Stimulated activated CD4-positive, alpha-beta T cell treated with anti-CD3 and anti-CD28 coated beads, Interleukin-15, amount 100 ng/mL, for 24 hours (primary cell): ENCODE measurements at places on chromosomes 5 and 9.
A peak's percentile ranks its signal among the peaks of the same experiment; 100 is the strongest.

DNA sequence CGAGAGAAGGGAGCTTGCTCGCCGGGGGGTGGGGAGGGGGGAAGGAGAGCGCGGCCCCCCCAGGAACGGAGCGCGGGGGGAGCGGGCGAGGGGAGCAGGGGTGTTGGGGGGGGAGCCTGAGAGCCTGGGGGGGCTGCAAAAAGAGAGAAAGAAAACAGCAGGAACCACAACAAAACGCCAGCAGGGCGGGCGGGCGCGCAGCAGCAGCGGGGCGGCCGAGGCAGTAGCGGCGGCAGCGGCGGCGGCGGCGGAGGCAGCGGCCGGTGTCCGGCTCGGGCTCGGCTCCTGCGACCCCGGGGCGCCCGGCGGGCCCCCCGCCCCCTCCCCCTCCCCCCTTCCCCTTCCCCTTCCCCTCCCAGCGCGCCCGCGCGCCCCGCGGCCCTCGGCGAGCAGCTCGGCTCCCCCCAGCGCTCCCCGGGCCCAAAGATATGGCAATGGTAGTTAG lies 1.6 kb downstream of the NR2F1 start:
- no peak for DNase-seq

GRCh38 chr5:54309691-54310432 lies 511 bp downstream of the ARL15 start:
- DNase-seq, result peak; percentile 41

GRCh38 chr5:103646698-103647614 lies 84.4 kb upstream of the NUDT12 start:
- no peak for DNase-seq

DNA sequence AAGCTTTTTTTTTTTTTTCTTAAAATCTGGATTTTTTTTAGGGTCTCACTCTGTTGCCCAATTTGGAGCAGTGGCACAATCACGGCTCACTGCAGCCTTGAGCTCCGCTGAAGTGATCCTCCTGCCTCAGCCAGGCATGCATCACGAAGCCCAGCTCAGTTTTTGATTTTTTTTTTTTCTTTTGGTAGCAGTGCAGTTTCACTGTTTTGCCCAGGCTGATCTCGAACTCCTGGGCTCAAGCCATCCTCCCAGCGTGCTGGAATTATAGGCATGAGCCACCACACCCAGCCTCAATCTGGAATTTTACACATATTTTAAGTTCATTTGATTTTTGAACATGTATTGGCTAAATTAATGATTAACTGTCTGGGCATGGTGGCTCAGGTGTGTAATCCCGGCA lies 36.3 kb downstream of the TRIO start:
- DNase-seq, result no peak

DNA sequence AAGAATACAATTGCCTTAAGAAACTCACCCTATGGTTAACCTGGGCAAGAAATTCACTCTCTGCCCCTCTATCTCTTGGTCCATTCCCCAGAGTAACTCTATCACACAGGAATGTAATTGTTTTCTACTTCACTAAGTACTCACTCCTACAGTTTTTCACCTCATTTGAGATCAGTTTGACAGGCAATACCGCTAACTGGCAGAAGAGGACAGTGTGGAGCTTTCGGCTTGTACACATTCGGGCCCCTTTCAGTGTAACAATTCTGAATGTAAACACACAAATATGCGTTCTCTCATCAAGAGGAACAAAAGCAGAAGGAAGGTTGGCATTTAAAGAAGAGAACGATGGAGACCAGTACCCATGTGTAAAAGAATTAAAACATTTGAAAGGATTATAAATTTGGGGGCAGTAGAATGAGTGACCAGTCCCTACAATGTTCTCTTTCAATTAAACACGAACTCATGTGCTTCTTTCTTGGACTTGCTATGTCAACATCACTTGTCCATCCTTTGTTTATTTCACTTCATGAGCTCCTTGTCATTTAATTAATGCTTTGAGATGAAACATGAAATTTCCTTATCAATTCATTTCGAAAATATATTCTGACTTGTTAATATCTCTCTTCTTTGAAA lies 188.5 kb upstream of the GRAMD2B start:
- DNase-seq, result no peak

- no peak for DNase-seq
Measured at GRCh38 chr9:85944672-85945071, 3.7 kb downstream of the NAA35 start.

- DNase-seq, result no peak
Measured at GRCh38 chr5:10315201-10315600, 7.5 kb upstream of the CMBL start.

GRCh38 chr5:157370967-157371366 lies 89.0 kb upstream of the NIPAL4 start:
- DNase-seq, result no peak

- peak; percentile 80 for DNase-seq
Measured at GRCh38 chr5:151651997-151652645, 34.6 kb downstream of the SPARC start.

DNA sequence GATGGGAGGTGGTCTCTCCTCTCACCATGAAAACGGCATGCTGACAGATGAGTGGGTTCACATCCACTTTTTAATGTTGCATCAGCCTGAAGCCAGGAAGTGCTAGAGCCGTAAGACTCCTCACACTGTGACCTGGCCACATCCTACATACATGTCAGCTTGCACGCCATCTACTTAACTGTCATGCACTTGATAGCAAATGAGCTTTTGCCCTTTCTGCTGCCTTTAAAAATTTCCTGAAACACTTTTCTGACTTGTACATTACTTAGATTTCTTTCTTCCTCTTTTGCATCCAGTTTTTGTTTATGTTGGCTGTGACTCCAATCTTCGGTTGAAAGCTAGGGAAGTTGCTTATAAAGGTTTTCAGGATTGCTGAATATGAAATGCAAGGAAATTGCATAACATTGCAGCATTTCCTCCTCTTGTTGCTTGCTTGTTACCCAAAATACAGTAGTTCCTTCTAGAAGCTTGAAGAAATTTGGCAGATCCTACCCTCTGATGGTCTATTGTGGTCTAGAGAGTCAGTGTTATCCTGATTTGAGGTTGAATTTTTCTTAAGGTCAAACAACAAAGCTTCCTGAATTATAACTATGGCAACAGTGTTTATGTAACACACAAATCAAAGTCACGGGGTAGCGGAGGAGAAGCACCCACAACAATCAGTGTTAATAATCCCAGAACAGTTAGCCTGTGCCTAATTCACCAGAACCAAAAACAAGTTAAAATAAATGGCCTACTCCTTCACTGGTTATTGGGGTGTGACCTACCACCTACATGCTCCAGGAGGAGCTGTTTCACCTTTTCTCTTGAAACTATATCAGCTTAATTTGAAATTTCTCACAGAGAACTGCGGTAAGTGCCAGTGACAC lies 232.5 kb downstream of the ARHGAP26 start:
- DNase-seq, result peak; percentile 63

DNA sequence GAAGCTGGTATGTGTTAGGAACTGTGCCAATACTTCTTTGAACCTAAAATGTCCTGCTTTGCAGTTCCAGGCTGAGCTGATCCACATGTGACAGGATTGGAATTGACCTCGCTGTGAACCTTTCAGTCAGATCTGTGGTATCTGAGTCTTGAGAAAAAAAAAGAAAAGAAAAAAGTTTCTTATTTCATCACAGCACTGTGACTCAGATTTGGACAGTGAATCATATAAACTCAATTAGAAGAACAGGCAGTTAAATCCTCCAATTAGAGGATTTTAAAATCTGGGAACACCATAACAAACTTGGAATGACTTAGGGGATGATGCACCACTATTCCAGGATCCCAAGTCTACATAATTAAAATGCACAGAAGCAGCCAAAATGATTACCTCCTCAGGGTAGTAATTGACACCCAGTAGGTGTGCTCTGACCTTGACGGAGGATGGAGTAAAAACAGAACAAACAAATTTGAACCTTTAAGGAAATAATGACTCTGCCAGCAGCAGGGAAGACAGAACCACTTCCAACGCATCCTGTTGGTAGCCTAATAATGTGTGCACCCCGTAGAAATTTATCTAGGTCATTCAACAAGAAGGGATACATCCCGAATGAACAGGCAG lies 57.8 kb upstream of the RAI14 start:
- no peak for DNase-seq

DNA sequence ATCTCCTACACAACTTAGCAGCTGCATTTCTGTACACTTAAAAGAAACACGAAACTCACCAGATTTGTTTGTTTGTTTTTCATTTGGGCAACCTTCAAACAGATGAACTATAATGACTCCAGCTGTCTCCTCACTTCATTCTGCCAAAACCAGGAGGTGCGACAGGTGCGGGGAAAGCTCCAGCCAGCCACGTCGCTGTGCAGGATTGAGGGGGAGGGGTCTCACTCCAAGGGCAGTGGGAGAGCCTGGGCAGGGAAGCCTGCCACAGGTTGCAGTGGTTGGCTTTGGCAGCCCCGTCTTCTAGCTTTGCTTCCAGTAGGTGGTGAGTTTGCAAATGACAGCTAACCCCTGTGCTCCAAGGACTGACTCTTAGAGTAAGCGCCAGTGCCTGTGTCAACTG lies 215.8 kb downstream of the CEMIP2 start:
- DNase-seq, result no peak

DNA sequence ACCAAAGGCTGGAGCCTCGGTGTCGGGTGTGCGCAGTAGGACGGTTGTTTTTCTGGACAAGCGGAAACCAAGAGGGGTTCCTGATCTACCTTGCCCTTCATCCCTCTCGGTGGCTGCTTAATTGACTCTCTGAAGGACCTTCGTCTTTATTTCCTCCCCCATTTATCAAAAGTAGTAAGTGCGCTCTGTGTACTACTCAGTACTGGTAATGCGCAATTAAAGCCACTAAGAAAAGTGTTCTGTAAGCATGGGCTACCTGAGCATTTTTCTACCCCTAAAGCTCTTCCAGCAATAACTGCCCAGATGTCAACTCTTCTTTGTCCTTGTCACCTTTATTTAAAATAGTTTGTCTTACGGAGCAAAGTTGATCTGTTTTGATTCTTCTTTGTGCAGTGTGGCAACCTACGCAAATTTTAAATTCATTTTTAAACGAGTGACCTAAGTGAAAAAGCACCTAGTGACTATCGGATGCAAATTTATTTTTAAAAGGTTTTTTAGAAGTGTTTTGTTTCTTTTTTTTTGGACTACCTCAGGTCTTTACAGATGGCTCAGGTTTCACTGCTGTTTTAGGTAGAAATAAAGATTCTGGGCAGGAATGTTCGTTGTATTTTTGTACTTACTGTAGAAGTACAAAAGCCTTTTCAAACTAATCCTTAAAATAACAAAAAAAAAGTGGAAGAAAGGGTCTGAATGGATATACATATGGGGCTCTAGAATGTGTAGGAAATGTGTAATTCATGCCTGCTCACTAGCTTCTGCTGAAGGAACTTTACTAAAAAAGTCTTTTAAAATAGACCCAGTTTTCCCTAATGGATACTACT lies 2.0 kb downstream of the JMY start:
- no peak for DNase-seq

GRCh38 chr5:71783891-71784290 lies 64.8 kb downstream of the CARTPT start:
- no peak for DNase-seq

GRCh38 chr9:36876056-36876455 lies 158.0 kb downstream of the PAX5 start:
- no peak for DNase-seq

DNA sequence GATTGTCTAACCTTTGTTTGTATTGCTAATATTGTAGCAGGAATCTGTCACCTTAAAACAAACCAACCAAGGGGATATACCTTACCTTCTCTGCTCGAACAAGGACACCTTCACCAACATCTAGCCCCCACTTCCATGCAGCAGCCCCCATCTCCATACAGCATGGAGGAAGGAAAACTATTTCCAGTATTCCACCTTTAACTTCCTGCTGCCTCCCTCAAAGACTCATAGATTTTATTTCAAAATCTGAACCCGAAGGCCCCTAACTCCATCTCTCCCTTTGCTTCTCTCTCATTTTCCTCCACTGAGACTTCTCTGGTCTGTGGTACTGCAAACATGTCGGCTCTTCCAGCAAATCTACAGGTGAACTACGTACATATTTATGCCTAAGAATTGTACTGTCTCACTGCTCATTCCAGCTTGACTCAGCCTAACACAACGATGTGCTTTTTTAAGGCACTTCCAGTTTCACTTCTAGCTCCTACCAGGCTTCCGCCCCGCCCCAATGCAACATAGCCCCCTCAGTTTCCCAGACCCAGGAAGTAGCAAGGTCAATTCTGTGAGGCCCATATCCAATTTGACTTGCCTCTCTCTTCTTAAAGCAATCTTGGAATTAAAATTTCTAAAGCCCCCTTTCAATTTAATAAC lies 70.7 kb upstream of the RNF38 start:
- peak; percentile 71 for DNase-seq

GRCh38 chr9:33082538-33083326 lies 6.3 kb upstream of the SMU1 start:
- peak; percentile 26 for DNase-seq

- no peak for DNase-seq
Measured at GRCh38 chr5:81719743-81720345, 31.1 kb downstream of the SSBP2 start.

GRCh38 chr9:114442022-114442421 lies 54.2 kb upstream of the AKNA start:
- no peak for DNase-seq

DNA sequence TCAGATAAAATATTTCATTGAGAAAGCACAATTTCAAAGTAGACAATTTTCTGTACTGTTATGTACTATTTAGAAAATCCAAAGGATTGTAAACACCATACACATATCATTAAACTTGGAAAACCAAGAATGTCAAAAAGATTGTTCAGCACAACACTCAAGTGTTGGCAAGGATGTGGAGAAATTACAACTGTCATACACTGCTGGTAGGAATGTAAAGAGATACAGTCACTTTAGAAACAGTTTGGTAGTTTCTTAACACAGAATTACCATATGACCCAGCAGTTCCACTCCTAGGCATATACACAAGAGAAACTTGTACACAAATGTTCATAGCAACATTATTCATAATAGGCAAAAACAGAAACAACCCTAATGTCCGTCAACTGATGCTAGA lies 71.2 kb downstream of the OR2K2 start:
- DNase-seq, result no peak

DNA sequence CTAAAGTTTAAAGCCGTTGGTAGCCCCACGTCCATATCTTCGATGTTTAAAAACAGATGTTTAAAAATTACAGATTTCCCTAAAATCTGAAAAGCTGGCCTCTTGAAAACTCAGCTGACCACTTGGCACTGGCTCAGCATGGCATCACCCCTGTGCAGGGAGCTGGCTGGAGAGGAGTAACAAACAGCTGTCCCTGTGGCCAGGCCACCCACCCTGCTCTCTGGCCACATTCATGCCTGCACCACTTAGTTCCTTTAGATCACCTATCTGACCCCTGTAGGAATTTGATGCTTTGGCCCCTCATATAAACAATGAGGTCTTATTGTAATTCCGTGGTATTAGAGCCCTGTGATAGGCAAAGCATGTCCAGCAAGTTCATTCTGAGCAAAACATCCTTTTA lies 107.5 kb downstream of the FRMD3 start:
- no peak for DNase-seq

GRCh38 chr9:89853161-89853560 lies 248.3 kb downstream of the GADD45G start:
- DNase-seq, result no peak
